ENCODE measurements at places on chromosomes 5 and 9.

DNA sequence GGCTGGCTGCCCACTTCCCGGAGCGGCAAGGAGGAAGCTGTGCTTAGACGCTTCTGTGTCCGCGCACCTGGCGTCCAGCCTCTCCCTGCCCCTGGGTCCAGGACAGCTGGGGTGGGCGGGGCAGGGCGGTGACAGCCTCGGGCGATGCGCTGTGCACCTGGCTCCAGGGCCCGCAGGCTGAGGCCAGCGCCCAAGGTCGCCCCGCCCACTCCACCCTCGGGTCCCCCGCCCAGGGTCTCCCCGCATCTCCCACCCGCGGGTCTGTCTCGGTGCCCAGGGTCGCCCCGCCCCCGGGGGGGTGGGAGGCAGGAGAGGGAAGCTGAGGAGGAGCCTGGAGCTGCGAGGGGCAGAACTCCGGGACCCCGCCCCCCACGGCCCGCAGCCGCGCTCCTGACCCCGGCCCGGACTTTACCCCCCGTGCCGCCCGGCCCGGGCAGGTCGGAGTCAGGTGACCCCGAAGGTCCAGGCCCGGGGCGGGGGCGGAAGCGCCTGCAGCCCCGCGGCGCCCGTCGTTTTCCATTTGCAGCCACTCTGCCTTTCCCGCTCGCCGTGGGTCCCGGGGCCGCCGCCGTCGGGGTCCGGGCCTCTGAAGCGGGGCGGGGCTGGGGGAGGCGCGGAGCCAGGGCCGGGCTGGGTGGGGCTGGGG, at the start of gene ENTPD8:
ENTPD8 (minus strand) TSS at position 69 of the 646 bp plus-strand sequence. CDS start 3,072 bp downstream, outside the sequence.
- no peak for DNase-seq

- DNase-seq: no peak
These were observed 22.3 kb downstream of the FAM78A start for GRCh38 chr9:131253891-131254491.

- no peak for DNase-seq
These were observed 1185.7 kb upstream of the C9orf72 start for GRCh38 chr9:28758971-28759370.

GRCh38 chr9:16133556-16134227, 580.8 kb downstream of the CCDC171 start:
- DNase-seq: peak; percentile 39

- DNase-seq: no peak
These were observed 10.4 kb upstream of the MIER3 start for GRCh38 chr5:56962286-56962685.

DNA sequence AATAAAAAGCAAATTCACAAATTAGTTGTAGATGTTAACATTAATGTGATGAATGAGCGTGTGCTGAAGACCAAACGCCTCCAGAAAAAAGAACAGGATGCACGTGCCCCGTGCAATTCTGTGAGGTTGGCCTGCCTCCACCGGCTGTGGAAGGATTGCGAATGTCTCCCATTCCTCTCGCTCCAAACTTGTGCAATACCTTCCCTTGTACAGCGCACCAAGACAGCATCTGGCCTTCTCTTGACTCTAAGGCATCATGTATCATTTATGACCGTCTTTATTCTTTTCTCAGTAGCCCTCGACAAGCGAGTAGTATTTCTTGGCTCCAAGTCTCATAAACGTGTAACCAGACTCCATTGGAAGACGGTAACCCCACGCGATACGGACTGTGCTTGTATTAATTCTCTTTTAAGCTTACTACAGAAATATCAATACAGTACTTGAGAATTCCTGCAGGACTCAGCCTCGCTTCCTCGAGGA, 1.5 kb upstream of the TESK1 start:
- peak; percentile 65 for DNase-seq
